RWPE1 (cell line): ENCODE measurements at places on chromosomes 5 and 9.

GRCh38 chr5:172626031-172626581, 15.0 kb upstream of the NEURL1B start:
- DNase-seq, result no peak

DNA sequence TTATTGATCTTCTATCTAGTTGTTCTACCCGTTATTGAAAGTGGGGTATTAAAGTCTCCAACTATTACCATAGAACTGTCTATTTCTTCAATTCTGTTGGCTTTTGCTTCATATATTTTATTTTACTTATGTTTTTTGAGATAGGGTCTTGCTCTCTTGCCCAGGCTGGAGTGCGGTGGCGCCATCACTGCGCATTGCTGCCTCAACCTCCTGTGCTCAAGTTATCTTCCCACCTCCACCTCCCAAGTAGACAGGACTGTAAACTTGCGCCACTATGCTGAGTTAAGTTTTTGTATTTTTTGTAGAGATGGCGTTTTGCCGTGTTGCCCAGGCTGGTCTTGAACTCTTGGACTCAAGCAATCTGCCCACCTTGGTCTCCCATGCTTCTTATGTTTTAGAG, 16.2 kb downstream of the SNAPC3 start:
- no peak for DNase-seq

DNA sequence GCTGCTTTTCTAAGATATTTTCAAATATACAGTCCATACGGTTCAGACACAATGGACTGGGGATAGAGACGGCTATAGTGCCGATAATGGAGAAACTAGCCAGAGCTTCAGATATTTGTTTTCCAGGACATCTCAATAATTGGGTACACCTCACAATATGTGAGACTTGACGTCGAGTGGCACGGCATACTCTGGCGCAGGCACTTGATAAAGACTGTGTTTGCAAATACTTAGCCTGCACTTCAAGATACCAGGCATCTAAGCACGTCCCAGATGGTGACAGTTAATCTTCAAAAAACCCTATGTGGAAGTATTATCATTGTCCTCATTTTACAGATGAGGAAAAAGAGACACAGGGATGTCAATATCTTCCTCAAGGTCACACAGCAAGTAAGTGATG, 48.5 kb downstream of the SEMA5A start:
- no peak for DNase-seq

DNA sequence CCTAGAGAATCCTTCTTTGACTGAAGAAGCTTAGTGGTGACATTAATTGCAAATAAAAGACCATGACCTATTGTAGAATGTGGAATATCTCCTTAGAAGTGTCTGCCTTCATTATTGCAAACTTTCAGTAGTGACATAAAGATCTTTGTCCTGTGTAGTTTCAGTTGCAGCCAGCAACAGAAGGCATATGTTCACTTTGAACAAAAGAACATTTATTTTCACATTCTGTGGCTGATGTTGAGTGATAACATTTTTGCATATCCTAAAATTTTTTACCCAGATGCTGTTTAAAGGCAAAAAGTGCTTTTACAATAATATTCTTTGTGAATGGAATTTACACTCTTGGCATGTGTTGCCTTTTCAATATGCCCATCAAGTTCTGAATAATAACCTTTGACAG, 165.9 kb downstream of the TMC1 start:
- no peak for DNase-seq

DNA sequence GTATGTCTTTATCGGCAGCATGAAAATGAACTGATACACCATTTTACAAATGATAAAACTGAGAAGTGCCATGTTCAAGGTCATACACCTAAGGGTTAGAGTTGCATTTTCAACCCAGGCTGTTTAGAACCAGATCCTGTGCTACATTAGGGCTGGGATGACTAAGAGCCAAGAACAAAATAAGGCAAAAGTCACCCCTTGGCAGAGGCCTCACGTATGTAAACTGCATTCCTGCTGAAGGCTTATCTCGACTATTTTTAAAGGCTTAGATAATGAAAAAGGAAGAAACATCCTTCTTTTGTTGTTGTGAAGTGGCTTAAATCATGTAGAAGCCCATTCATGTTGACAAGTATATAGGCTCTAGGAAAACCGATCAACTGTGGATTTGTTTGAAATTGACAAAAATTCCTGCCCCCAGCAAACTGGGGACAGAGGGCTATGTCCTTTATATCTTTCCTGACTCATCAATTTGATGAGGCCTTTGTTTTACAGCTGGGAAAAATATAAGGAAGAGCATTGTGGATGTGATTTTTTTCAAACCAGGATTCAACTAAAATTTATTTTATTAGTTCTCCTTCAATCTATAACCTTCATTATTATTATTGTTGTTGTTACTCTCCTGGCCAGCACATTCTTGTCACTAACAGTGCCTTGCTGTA, 196.5 kb downstream of the SNX18 start:
- DNase-seq, result no peak

DNA sequence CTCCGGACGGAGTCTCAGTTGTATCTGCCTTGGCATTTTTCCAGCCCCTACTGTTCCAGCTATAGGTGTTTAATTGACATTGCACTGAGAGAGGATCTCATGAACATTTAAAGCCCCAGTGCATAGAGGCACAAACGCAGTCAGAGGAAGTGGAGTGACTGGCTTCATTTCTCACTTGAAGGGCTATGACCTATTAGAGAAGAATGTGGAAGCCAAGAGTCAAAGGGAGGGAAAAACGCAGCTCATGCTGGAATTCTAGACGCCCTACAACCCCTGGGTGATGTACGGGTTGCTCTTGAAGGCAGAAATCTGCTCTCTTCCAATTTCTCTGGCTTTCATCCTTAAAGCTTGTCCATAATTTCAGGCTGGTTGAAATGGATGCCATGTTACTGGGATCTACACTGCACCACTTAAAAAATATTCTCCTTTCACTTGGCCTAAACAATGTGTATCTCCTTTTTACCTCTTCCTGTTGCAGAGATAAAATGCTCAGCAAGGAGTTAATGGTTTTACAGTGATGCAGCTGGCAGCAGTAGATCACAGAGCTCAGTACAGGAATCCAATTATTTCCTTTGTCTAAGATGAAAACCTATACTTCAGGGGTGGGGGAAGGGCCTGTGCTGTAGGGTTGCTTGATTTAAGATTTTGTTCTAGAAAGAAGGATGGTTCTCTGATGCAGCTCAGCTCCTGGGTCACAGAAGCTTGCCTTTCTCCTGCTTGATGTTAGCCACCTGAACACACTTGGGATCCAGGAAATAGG, 61.8 kb upstream of the MAMDC2 start:
- peak; percentile 21 for DNase-seq

DNA sequence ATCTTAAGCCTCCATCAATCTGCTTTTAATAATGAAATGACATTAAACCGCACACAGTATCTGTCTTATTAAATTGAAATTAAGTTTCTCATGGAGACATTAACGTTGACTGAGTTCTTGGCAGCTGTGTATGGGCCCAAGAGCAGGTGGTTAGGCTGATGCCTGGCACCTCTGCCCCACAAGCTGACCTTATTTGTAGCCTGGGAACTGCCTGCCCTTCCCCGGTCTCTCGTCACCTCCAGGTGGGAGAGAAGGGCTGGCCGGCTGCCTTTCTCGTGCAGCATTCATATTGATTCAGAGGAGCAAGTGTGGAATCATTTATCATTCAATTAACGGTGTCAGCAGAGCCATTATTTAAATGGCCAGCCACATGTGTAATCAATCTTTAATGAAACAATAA, 53.0 kb upstream of the FCN1 start:
- DNase-seq, result no peak

DNA sequence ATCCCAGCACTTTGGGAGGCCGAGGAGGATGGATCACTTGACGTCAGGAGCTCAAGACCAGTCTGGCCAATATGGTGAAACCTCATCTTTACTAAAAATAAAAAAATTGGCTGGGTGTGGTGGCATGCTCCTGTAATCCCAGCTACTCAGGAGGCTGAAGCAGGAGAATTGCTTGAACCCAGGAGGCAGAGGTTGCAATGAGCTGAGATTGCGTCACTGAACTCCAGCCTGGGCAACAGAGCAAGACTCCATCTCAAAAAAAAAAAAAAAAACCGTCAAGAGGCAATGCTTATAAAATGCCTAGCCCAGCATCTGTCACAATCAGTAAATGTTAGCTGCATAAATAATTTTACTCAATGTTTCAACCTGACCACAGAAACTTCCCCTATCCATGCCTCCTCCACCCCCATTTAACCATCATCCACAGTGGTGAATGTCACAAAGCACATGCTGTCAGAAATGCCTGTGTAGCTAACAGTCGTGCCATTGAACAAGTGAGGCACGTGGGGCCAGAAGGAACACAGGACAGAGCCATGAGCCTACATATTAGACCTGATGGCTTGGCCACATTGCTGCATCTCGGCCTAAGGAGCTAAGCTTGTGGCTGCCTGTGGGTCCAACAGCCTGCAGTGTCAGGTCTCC, 16.8 kb upstream of the TCOF1 start:
- DNase-seq, result no peak

DNA sequence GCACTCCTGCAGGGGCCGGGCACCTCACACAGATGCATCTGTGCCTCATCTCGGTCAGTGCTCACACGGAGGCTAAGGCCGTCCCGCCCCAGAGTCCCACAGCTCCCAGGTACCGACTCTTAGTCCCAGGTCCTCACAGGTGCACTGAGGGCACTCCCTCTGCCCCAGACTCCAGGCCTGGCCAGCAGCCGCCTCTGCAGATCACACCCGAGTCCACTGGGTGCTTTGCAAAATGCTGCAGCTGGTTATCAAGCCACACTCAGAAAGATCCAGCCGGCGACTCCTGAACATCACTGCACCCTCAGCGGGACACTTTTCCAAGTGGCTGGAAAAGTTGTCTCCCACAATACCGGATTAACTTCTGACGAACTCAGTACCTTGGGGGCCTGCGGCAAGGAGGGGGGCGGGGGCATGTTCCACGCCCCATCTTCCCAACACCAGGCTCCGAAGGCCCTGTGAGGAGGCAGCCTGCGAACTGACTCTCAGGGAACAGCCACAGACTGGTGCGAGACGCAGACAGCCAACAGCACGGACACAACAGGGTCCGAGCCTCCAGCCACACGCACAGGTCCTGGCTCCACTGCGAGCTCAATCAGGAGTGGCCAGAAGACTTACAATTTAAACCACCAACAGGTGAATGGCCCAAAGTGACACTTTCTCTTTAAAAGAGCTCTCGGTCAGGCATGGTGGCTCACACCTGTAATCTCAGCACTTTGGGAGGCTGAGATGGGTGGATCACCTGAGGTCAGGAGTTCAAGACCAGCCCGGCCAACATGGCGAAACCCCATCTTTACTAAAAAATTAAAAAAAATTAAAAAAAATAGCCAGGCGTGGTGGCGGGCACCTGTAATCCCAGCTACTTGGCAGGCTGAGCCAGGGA, 4.0 kb downstream of the BRD3 start:
- no peak for DNase-seq

- no peak for DNase-seq
Measured at GRCh38 chr5:162193012-162193411, 125.4 kb downstream of the GABRG2 start.

DNA sequence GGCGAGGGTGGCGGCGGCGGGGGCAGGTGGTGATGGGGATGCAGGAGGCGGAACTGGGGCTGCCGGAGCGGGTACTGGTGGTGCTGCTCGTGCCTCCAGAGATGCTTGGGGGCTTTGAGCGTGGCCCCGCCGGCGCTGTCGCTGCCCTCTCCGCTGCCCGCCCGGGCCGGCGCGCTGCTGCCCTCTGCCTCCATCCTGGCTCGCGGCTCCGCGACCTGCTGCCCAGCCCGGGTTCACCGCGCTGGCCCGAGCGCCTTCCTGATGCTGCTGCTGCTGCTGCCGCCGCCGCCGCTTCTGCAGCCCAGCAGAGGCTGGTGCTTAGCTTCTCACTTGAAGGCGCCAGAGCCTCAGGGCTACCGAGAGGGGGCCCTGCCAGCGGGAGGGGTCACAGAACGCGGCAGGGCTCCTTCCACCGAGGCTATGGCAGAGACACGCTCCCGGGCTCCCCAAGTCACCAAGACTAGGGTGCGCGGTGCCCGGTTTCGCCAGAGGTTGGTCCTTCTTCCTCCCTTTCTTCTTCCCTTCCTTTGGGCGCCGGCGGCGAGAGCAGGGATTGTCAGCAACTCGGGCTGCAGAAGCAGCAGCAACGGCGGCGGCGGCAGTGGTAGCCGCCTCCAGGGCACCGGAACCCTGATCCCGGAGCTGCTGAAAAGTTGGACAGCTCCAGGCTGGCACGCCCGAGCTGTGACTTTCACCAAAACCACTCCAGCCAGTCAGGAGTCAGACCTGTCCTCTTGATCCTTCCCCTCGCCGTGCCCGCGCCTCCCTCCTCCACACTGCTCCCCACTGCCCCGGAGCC, at the start of gene PDE4D:
Gene PDE4D (minus strand): TSS at position 298 of the 799 bp plus-strand sequence.
- peak; percentile 72 for DNase-seq

DNA sequence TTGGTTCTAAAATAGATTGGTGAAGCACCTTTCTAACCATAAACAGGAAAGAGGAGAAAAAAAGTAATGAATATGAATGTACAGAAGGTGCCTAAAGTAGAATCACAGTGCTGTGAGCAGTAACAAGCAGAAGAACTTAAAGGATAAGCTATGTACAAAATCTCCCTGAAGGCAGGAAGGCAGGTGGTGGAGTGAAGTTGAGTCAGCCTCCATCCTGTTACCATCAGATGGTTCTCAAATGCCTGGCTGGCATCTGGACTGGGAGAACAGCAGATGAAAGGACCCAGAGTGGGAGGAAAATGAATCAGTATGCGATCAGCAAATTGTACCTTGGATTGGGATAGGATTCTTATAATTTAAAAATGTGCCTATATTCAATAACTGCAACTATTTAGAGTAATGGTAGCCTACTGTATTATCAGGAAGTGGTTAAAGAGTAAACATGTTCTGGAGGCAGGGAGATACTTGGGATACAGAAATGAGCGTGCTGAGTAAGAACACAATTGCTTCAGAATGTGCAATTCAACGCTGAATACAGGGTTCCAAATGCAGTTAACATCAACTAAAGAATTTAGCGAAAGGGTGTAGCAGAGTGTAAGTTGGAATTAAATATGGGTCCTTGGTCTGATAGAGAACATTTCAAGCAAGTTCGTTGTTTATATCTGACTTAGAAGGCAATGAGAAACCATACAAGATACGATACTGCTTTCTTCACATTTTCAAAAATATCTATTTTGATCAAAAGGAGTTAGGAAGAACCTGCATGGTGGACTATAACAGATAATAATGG, 21.1 kb upstream of the FER start:
- peak; percentile 44 for DNase-seq

DNA sequence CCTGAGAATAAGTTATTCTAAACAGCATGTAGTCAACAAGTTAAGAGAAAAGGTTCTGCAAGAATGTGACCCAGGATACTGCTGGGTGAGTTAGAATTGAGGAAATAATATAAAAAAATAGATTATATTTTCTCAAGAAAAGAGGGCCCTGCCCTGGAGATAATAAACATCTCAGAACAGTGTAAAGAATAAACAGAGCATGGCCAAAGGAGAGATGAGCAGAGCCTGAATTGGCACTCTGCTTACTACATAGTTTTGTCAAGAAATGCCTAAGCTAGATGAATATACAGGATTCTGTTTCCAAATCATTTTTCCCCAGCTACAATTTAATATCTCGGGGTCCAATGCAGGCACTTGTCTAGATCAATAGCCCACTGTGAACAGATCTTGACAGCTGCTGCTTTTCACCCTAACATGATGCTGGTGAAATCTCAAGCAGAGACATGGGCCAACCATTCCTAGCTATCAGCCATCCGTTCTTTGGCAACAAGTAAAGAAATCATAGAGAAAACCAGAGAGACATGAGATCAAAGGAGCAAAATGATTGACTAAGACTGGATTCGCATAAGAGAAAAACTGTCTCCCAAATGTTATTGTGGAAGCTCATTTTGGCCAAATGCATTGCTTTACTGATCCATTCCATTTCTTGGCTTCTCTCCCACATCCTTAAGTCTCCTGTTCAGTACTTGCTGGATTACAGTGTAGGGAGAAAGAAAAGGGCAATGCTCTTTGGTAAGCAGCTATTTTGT, 173.2 kb downstream of the PRELID2 start:
- no peak for DNase-seq
